ENCODE measurements at places on chromosomes 3 and 15.

- no peak for DNase-seq
Observed at GRCh38 chr3:171455603-171456550, 4.3 kb downstream of the TNIK start.

- no peak for DNase-seq
Observed at GRCh38 chr3:160012108-160012507, 23.5 kb downstream of the IL12A start.

DNA sequence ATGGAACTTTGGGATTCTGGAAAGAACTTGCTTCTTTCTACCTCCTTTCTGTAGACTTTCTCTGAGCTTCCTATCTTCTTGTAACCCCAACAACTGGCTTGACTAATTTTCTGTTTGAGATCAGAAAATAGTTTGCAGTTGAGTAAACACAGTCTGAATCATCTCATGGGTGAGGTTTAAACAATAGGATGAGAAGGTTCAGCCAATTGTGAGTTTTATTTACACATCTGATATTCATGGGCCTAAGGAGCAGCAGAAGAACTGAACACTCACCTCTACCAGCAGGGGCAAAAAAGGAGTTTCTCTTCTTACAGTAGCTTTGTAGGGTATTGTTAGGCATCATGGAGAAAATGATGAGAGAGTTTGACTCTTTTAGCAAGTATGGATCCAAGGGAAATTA, 54.2 kb downstream of the DTWD1 start:
- DNase-seq, result peak; percentile 77

DNA sequence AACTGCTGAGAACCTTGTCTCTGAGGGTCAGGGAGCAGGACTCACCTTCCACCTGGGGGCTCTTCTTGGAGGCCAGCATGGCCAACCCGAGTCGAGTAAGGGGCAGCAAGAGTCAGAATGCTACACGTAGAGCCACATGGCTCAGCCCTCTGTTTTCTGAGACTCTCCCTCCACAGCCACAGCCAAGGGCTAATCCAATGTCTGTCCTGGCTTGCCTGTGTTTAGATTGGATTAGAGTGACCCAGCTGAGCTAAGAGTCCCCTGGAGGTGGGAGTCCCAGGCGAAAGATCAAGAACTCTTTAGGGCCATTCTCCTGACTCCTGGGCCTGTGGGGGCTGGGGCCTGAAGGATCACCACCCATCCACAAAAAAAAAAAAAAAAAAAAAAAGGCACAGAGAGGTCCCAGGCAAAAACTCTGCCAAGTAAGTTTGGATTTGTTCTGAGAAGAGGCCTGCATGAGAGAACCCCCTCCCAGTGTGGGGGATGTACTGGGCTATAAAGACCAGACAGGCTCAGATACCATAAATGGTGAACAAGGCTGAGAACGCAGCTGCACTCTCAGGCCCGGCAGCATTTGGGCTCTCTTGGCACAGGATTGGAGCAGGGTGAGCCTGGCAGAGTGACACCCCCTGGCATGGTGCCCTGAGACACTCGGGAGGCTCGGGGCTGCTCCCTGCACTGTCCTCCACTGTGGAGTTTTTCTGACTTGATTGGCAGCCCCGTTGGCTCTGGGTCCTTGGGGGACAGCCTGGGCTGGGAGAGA, 88.0 kb upstream of the OSBPL11 start:
- no peak for DNase-seq

- no peak for DNase-seq
Observed at GRCh38 chr15:66719471-66719870, 17.4 kb downstream of the SMAD6 start.

- no peak for DNase-seq
Observed at GRCh38 chr3:52218026-52218425, 7.4 kb downstream of the TLR9 start.

GRCh38 chr15:72700076-72700475, 14.1 kb downstream of the BBS4 start:
- no peak for DNase-seq

DNA sequence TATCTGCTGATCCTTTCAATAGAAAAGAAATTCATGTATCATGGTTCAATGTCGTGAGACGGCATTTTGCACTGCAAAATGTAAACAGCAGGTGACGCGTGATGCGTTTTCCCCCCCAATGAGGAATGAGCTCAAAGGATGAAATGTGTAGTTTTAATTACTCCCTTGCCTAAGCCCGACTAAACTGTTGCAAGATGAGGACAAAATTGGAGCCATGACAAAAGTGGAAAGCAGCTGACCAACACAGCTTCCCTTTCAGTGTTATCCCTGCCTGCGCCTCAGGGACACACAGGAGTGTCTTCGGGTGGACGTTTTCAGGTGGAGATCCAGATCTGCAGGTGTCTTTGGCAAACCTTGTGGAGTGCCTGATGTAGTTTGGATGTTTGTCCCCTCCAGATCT, 92.0 kb downstream of the GABRG3 start:
- no peak for DNase-seq

- DNase-seq, result no peak
Observed at GRCh38 chr15:92142242-92143232, 251.1 kb upstream of the ST8SIA2 start.

GRCh38 chr3:53616321-53616720, 121.9 kb downstream of the CACNA1D start:
- no peak for DNase-seq

DNA sequence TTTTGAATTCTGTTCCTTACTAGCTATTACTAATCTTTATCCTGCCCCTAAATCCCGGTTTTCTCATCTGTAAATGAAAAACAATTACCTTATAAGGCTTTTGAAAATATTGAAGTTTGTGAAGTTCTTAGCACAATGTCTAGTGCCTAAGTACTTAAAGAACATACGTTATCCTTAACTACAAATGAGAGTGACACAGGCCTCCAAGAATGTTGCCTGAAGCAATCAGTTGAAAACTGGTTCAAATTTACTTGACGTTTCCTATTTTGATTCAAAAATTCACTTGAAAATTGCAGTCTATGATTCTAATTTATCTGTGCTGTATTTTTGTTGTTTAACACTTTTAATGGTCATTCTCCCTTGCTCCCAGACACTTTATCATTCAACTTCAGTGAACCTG, 3.2 kb downstream of the SENP7 start:
- peak; percentile 44 for DNase-seq

DNA sequence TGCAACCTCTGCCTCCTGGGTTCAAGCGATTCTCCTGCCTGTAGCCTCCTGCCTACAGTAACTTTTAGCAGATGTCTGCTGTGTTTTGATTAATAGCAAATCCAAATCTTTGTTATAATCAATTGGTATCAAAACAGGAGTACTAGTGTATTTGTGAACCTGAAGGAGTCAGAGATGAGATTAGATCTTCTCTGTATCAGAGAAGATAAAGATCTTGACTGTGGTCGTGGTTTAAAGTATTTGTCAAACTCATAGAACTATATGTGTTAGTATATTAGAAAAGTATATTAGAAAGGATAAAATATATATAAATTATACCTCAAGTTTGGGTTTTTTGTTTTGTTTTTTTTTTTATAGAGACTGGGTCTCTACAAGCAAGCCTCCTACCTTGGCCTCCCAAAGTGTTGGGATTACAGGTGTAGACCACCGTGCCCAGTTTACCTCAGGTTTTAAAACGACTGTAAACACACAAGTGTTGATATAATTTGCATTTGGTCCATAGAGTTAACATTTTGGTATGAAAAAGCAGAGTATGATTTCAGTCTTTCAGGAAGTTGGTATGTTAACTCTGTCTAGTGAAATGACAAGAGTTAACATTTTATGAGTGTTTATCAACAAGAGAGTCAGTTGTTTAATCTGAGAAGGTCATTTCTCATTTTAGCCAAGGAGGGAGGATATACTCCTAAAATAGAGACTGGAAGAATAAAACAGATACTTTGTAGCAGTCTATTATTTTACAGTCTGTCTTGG, 18.3 kb downstream of the RTF1 start:
- DNase-seq, result no peak

DNA sequence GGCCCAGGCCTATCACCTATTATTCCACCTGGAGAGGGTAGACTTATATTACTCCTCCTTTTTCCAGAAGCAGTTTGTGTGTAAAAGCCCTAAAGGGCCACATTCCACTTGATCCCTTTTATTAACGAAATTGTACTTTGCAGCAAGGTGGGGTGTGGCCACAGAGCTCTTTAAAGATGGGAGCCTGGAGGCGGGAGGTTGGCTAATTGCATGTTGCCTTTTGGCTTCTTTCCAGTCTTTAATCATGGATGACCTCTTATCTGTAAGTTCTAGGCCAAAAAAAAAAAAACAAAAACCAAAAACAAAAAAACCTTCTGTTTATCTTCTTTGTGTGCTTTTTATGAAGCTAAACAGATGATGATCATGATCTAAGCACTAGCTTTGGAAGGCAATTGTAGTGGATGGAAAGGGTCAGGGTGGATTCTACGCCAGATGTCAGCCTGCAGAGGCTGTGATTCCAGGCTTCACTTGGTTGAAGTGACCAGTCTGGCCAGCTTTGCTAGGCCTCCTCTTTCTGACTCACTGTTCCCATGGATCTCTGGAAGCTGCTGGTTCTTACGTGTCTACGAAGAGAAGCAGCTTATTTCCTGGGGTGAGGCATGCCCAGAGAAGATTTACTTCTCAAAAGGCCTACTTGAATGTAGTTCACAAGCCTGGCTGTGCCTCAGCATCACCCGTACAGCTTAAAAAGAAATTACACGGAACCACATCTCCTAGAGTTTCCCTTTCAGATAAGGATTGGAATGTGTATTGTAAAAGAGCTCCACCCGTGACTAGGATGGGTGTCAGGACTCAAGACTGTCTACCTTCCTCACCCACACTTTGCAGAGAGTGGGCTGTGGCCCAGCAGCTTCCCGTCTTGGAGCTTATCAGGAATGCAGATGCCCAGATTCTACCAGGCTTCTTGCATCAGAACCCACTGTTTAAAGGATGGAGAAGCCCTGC, 330.9 kb upstream of the C2CD4B start:
- no peak for DNase-seq

GRCh38 chr3:55524565-55525244, 37.6 kb upstream of the WNT5A start:
- peak; percentile 53 for DNase-seq

DNA sequence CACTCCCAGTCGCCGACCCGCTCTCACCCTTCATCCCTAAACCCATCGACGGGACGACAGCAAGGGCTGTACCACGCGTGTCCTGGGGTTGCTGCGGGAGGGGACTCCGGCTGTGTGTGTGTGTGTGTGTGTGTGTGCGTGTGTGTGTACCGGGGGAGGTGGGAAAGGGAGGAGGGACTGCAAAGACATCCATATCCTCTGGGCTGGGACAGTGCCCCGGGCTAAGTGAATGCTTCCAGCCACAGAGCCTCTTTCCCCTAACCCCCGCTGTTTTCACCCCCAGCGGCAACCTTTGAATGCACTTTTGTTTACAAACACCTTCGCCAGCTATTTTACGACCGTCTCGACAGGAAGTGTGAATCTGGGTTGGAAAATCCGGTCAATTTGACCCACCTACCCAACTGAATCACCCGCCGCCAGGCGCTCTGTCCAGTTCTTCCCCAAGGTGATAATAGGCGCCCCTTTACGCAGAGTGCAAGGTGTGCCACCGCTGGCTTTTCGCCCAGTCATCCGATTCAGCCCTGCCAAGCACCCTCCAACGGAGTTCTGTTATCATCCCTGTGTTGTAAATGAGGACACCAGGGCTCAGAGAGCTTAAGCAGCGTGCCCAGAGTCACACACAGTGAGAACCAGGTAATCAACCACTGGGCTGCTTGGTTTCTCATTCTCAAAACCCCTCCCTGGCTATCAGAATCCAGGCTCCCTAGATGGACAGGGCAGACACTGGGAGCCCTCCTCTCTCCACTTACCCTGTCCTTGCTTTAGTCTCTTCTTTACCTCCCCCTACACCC, 739 bp upstream of the AMOTL2 start:
- peak; percentile 76 for DNase-seq

- no peak for DNase-seq
Observed at GRCh38 chr3:47916201-47916600, 100.0 kb downstream of the MAP4 start.

- DNase-seq, result no peak
Observed at GRCh38 chr3:101513419-101513986, 491 bp upstream of the SENP7 start.

DNA sequence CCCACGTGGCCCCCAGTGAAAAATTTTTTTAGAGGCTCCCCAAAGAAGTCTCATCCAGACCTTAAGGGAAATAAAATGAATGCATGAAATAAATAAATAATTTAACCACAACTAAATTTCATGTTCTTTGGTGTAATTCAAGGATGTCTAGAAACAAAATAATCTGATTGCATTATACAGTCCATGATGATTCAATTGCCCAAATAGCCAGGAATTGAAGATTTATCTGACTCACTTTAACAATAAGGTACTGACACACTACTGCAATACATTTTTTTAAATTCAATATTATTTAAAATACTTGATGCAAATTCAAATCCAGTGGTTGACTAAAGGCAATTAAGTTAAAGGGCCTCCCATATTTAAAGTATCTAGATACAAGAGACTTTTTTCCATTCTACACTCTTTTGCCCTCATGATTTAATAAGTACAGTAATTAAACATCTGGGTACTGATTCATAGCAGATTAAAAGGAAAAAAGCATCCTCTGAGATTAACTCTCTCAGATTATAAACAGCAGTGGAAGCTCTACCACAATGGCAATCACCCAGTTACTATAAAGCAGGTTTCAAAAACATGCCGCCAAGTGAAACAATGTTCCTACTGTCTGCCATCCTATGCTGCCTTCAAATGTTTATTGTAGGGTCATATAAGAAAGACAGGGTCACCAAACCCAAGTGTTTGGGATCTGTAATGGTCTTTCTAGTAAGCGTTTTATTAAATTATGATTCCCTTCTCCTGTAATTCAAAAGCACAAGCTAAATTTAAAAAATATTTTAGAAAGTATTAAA, 9.9 kb downstream of the UQCC5 start:
- no peak for DNase-seq

Measured in RWPE1 (cell line).